MG63 (cell line): ENCODE measurements at places on chromosomes 16 and 17.

GRCh38 chr16:4477966-4478365 lies 1.8 kb downstream of the HMOX2 start:
- peak; percentile 43 for DNase-seq

DNA sequence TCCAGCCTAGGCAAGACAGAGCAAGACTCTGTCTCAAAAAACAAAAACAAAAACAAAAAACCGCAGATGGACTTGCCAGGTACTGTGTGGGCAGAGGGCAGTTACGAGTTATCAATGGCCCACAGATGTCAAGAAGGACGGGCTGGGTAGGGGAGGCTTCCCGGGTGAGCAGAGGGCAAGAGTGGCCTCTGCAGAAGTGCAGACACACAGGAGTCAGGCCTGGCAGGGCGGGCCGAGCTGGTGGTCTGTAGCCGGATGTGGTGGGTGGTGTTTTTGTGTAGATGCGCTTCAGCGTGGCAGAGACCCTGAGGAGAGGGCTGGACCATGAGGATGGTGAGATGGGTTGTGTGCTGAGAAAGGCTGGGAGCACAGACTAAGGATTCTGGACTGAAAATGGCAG lies 44.9 kb upstream of the KDM6B start:
- no peak for DNase-seq

DNA sequence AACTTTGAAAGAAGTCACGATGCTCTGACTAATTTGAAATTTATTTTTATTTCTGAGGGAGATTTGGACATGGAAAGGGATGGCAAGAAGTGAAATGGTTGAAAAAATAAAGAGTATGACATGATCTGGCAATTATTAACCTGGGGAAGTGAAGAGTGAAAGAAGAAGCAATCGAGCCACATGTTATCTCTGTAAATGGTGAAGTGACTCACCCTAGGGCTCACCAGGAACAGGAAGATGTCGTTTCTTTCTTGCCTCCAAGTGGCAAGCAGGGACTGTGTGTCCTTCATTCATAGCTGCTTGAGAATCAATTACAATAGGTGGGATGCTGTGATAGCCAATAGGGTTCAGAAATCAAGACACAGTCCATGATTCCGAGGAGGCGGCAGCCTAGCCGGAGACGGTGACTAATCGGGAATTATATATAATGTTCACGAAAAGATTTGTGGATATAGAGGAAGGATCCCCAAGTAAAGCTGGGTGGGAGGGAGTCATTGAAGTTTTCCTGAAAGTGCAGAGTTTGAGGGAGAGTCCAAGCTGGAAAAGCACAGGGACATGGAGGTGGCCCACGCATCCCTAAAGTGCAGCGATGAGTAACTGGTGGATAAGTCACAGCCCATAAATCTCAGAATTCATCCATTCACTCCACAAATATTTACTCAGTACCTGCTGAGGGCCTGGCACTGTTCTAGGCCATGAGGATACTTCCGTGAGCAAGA lies 18.2 kb upstream of the KRT20 start:
- DNase-seq = peak; percentile 80

- no peak for DNase-seq
Observed at GRCh38 chr16:78004517-78004916, 17.8 kb upstream of the CLEC3A start.

DNA sequence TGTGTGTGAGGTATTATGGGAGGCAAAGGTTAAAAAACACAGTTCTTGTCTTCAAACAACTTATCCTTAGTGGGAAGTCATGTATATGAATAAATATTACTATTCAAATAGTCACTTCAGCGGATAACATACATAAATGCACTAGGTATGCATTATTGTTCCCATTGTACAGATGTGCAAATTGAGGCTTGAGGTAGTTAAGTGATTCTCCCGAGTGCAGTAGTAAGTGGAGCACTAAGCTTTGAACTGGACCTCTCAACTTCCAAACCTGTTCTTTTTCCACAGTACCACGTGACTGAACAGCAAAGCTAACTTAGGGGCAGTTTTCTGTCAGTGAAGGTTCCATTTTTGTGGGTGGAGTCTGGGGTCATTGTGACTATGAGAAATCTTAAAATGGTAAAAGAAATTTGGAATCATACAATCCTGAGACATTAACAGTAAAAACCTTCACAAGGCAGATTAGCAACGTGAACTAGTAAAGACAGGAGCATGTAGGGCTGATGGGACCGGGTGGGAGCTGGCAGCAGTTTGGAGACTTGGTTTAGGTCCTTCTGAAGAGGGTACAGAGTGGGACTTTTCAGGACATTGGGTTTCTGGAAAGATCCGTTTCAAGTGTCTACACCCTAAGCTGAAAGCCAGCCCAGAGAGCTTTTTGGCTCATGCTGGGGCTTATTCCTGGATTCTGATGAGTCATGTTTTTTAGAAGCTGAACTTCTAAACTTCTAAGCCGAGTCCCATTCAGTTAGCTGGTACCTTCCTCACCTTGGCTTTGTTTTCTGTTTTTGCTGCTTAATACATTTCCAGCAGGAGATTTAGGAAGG lies 204.9 kb downstream of the PRKCA start:
- peak; percentile 81 for DNase-seq

GRCh38 chr16:30342751-30343490 lies 12.2 kb downstream of the CD2BP2 start:
- DNase-seq = no peak

DNA sequence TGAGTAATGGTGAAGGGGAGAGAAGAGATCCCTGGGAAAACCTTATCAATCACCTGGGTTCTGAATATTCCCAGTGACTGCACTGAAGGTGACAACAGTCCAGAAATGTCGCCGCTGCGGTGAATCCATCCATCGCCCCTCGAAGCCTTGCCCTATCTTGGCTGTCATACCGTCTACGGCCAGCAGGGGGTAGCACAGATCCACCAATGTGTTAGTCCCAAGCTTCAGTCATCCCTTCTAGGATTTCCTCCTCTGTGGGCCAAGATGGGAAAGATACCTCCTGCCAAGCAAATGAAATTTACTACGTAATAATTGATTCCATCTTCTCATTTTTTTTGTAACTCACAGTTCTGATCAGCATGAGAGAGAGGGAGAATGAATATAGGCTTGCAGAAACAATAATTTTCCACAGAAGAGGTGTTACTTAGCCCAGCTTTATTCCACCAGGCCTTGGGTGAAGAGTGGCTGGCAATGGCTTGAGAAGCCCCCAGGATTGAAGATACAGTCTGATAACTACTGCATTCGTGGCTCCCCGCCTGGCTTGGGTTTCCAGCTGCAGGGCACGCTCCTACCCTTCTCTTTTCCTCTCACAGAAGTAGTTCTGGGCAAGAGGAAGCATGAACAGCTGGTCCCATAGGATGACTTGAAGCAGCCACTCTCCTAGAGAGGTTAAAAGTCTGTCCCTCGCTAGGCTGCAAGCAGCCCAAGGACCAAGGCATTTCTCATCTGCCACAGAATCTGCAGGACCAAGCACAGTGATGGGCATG lies 2.6 kb upstream of the FMNL1 start:
- peak; percentile 64 for DNase-seq

DNA sequence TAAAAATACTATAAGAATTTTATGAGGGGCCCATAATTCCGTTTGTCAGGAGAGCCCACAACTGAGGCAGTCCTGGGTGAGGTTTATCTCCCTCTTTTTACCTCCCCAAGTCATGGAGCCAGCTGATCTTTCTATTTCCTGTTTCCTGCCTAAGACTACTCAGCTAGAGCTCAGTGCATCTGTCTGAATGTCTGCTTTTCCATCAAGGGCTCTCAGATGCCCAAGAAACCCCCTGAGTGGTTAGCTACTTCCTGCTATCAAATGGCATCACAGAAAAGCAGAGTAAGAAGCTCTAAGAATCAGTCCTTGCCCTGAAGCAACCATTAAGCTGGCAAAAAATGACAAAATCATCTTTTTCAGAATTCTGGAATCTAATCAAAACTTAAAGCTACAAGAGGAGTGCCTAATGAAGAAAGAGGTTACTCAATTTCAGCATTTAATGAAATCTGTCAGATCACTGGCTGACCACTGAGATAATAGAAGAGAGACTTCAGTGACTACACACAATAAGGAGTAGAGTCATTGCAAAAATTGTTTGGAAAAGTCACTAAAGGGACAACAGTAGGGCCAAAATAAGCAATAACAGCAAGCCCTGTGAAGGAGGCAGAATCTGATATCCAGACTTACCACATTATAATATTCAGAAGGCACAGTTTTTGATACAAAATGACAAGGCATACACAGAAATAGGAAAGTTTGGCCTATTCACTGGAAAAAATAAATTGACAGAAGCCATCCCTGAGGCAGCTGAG lies 150.1 kb downstream of the CYB561 start:
- DNase-seq = no peak

DNA sequence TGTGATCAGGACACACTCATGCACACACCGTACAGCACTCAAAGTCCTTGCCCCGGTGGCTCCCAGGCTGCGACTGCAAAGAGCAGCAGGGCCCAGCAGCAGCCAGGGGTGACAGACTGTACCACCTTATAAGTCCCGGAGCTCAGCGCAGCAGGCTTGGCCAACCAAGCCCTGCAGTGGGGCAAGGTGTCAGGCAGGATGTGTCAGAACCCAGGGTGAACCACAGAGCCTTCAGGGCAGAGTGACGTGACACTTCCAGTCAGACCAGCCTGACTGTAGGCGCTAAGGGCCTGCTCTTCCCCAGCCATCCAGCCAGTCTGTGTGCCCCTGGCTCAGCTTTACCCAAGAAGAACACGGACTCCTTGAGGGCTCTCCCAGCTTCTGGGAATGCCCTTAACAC lies 204.1 kb downstream of the COPRS start:
- DNase-seq = peak; percentile 21

DNA sequence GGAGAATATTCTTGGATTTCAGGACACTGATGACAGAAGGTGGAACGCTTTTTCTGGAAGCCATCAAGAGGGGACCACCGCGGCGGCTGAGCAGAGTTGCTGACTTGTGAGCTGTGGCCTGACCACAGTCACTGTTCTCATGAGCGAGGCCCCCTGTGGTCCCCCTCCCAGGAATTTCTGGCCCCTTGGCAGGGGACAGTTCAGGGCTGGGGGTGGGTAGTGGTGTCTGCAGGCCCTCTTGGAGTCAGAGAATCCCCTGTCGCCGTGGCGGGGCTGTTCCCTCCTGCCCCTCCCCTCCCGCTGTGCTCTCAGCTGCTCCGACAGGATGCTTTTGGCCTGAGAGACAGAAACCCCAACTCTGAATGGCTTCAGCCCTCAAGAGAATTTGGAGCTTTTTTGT lies 292.0 kb downstream of the SEC14L1 start:
- no peak for DNase-seq

DNA sequence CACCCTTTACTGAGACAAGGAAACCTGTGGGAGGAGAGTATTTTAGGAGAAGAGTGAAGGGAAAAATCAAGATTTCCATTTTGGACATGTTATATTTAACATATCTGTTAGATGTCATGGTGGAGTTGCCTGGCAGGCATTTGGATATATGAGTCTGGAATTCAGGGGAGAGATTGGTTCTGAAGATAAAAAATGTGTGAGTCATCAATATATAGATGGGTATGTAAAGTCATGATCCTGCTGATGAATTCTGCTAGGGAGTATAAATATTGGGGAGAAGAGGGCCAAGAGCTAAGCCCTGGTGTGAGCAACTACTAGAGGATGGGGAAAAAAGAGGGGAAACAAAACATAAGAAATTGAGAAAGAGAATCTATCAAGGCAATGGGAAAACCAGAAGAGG lies 151.3 kb upstream of the SOX9 start:
- no peak for DNase-seq

DNA sequence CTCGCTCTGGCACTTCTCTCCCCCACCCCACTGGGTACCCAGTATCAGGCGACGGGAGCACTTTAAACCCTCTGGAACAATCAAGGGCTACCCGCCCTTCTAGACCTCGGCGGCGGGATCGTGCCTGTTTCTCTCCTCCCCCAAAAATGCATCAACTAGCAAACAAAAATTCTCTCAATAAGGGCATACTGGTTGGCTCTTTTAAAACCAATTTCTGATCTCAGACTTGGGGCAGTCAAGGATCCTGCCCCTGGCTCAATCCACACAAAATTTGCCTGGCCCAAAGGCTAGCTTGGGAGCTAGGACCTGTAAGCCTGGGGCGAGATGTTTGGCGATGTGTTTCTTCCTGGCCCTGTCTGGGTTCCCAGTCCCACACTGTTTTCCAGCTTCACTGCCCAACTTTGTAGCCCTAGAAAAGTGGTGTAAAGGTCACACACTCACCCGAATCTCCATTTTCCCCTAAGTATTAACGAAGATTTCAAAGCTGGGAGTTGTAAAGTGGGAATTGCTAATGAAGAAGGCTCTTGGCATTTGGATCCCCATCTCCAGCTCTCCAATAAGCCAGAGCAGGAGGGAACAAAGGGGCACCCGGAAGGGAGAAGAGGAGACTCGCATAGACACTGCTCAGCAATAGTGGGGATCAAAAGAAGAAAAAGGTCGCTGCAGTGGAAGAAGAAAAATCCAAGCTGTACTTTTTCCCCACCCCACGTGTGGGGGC lies 14.4 kb upstream of the HOXB2 start:
- DNase-seq = no peak

GRCh38 chr16:12214509-12214908 lies 238.0 kb downstream of the SNX29 start:
- DNase-seq = no peak

- no peak for DNase-seq
Observed at GRCh38 chr17:30299000-30299399, 7.3 kb upstream of the BLMH start.

DNA sequence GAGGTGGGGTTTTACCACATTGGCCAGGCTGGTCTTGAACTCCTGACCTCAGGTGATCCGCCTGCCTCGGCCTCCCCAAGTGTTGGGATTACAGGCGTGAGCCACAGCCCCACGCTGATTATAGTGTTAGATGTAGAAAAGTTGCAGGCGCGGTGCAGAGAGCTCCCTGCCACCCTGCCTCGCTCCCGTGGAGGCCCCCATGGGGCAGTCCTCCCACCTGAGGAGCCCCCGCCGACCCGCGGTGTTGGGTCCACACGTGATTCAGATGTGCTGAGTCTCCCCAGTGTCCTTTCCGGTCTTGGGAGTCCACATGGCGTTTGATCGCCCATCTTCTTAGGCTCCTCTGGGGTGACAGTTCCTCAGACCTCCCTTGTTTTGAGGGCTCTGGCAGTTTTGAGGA lies 5.2 kb upstream of the RPL13 start:
- DNase-seq = no peak
